ENCODE measurements at places on chromosomes 3 and 15.

DNA sequence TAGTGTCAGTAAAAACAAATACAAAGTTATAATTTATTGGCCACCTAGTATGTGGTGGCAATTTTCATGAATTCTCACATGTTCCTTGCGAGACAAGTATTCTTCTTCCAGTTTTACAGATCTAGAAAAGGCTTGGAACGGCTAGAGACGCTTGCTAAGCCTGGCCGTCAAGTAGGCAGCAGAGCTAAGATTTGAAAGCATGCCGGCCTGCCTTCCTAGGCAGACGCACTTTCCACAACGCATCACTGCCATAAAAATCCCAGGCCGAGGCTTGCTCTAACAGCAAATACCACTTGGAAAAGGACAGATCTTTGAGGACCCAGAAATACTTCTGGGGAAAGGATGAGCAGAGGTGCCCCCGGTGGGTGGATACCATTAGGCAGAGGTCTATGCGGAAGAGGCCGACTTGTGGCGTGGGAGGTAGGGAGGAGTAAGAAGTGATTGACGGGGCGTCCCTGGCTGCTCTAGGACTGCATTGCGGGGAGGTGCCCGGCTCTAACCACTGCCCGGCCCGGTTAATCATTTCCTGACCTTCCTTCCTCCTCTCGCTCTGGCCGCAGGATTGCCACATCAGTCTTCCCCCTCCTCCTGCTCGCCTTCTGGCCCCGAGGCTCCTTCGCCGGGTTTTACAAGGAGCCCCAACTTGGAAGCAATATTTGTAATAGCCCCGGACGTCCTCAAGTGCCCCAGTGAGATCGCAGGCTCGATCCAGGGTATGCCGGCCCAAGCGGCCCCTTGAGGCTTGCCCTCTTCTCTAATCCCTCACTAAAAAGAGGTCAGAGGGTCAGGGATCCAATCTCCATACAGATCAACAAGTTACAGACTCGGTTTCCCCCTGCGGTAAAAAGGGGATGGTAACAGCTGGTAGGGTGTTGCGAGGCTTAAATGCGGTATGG is 1.3 kb upstream of the USP3 start:
- DNase-seq: peak; percentile 83

GRCh38 chr15:50355980-50356379 is 982 bp upstream of the GABPB1 start:
- no peak for DNase-seq

GRCh38 chr15:34490417-34491193 is 53.0 kb upstream of the GOLGA8A start:
- DNase-seq: no peak

GRCh38 chr15:85741021-85741421 is 53.7 kb downstream of the KLHL25 start:
- no peak for DNase-seq

GRCh38 chr15:39666677-39667076 is 85.8 kb downstream of the THBS1 start:
- DNase-seq: no peak

Measured in AG09319 (cell line).